ENCODE measurements at places on chromosomes 2 and 18.

GRCh38 chr2:228548230-228548629, 366.7 kb upstream of the SPHKAP start:
- DNase-seq: no peak

GRCh38 chr18:8367217-8367988, 241.8 kb upstream of the RAB12 start:
- peak; percentile 65 for DNase-seq

DNA sequence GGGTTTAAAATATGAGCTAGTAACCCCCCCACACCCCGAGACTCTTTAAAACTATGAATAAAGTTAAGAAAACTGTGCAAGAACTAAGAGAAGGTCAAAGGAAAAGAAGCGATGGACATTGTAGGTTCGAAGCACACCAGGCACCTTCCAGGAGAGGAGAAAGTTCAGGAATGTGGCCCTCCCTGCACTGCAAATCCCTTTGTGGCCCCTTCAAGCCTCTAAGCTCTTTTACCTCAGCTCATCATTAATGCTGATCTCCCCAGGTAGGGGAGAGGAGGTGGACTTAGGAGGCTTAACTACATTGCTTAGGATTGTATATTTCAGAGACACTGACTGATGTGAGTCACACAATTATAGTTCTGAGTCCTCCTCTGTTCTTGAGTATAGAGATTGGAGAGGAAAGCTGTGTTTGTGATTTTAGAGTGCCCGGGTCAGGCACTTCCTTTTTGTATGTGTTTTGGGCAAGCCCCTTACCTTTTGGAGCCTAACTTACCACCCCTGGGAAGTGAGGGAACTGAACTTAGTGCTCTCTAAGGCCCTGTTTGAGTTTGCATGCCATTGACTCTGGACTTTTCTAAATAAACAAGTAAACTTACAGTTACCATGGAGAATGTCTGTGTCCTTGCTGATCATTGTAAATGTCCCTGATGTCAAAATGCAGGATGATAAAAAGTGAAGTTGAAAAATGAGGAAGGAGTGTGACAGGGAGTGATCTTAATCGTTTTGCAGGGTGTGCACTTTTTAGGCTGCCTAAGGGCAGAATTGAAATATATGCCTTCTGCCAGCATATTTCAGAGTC, 140.8 kb upstream of the ZEB2 start:
- DNase-seq: no peak

GRCh38 chr2:113867571-113867970, 22.3 kb upstream of the ACTR3 start:
- DNase-seq: no peak

DNA sequence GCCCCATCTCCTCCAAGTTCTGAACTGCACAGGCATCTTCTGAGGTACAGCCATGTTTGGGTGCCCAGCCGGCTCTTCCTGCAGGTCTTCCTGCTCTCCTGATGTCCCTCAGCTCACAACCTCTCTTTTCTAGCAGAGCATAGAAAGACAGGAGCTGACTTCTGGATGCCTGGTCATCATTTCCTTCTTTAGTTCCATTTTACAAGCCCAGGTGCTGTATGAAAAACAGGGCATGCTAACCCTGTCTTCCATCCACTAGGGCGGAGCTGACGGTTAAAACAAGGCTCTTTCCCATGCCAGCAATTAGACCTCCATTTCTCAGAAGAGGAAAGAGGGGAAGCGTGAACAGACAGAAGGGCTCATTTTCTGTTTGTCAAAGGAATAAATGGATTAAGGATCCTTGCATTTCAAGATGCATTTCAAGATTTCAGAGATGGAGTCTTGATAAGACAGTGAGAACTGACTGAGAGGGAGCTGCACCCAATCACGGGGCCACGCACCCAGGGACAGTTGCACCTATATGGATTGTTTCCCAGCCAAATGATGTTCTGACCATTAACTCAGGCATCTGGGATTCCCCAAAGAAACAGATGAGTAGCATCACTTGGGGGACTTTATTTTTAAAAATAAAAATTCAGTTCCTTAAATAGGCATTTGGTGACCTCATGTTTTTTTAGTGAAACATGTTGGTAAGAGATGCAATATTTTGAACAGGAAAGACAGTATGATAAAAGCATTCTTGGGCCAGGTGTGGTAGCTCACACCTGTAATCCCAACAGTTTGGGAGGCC, 45.8 kb upstream of the EML6 start:
- no peak for DNase-seq
